ENCODE measurements at places on chromosomes 13 and 19. TPM values are rescaled to one million over a fixed set of nuclear protein-coding genes. Genes with fewer than 3 reads are reported as not detected.

Gene URAD
- not detected for polyA plus RNA-seq

Gene DIAPH3
- 11.5 TPM for polyA plus RNA-seq

Gene S1PR5
- 1.2 TPM for polyA plus RNA-seq

Gene PBX4
- polyA plus RNA-seq: 3.8 TPM

Gene APLP1
- polyA plus RNA-seq: 29.2 TPM

Gene IGSF23
- 1.3 TPM for polyA plus RNA-seq

Gene ZSCAN1
- polyA plus RNA-seq: 7.8 TPM

Gene CLEC17A
- polyA plus RNA-seq: 0.10 TPM
